Uterine smooth muscle cell (primary cell): ENCODE measurements at places on chromosomes 4 and X. TPM values are rescaled to one million over a fixed set of nuclear protein-coding genes. Genes with fewer than 3 reads are reported as not detected.

Gene GLUD2
- 1.2 and 2.0 TPM in 2 replicates for total RNA-seq

Gene TFE3
- 42.5 and 42.7 TPM in 2 replicates for total RNA-seq

Gene ASB5
- total RNA-seq: 0.33 and 2.2 TPM in 2 replicates

Gene FGF2
- total RNA-seq: 40.9 and 125 TPM in 2 replicates

Gene MAGEA2B
- total RNA-seq: not detected in 2 replicates

Gene CLCN4
- total RNA-seq: 0.62 and 0.77 TPM in 2 replicates

Gene BTK
- total RNA-seq: under 0.01 TPM in 1 of 2 replicates, not detected in the other

Gene SEC31A
- 286 and 368 TPM in 2 replicates for total RNA-seq

Gene TRIM61
- 1.5 and 2.7 TPM in 2 replicates for total RNA-seq

Gene CCKAR
- total RNA-seq: 0.25 TPM in 1 of 2 replicates, not detected in the other

Gene FHIP1A
- 1.4 TPM in 2 replicates for total RNA-seq

Gene TMEM47
- 43.2 and 80.1 TPM in 2 replicates for total RNA-seq

Gene PHOX2B
- not detected in 2 replicates for total RNA-seq

Gene FGF13
- 1.7 and 2.2 TPM in 2 replicates for total RNA-seq

Gene TCEAL6
- not detected in 2 replicates for total RNA-seq

Gene ARHGAP6
- total RNA-seq: 2.7 and 5.2 TPM in 2 replicates

Gene CENPVL2
- total RNA-seq: not detected in 2 replicates

Gene NR3C2
- 0.55 and 1.00 TPM in 2 replicates for total RNA-seq

Gene CCDC110
- 1.3 and 2.0 TPM in 2 replicates for total RNA-seq

Gene MSN
- 256 and 341 TPM in 2 replicates for total RNA-seq

Gene ALAS2
- not detected in 2 replicates for total RNA-seq

Gene S100P
- not detected in 2 replicates for total RNA-seq

Gene FRMPD4
- total RNA-seq: 0.33 and 0.62 TPM in 2 replicates

Gene ZNF630
- total RNA-seq: 1.00 and 1.5 TPM in 2 replicates

Gene LIN54
- total RNA-seq: 18.4 and 31.9 TPM in 2 replicates

Gene FUNDC2
- total RNA-seq: 28.5 and 35.3 TPM in 2 replicates

Gene TLR3
- 1.5 and 1.8 TPM in 2 replicates for total RNA-seq

Gene DNAAF6
- total RNA-seq: not detected in 2 replicates

Gene BOD1L1
- total RNA-seq: 37.4 and 41.6 TPM in 2 replicates

Gene BRS3
- total RNA-seq: not detected in 2 replicates

Gene NSUN7
- total RNA-seq: 0.22 and 1.1 TPM in 2 replicates

Gene OCIAD1
- 82.9 and 89.7 TPM in 2 replicates for total RNA-seq

Gene F8A3
- 2.5 TPM in 1 of 2 replicates, not detected in the other for total RNA-seq

Gene ATP6AP2
- total RNA-seq: 95.8 and 133 TPM in 2 replicates

Gene SH2D1A
- not detected in 2 replicates for total RNA-seq

Gene RTL9
- total RNA-seq: 0.11 and 0.37 TPM in 2 replicates

Gene CPZ
- total RNA-seq: 0.66 and 8.6 TPM in 2 replicates

Gene HAND2
- 22.7 and 26.9 TPM in 2 replicates for total RNA-seq

Gene DUSP9
- 0.11 TPM in 1 of 2 replicates, not detected in the other for total RNA-seq

Gene MAGEC2
- total RNA-seq: not detected in 2 replicates

Gene CLGN
- total RNA-seq: 29.0 and 37.6 TPM in 2 replicates

Gene FABP2
- not detected in 2 replicates for total RNA-seq

Gene STPG2
- total RNA-seq: not detected in 2 replicates

Gene SLC26A1
- not detected in 2 replicates for total RNA-seq

Gene F9
- not detected in 2 replicates for total RNA-seq

Gene SPANXD
- not detected in 2 replicates for total RNA-seq

Gene HMX1
- not detected in 2 replicates for total RNA-seq

Gene IGFBP7
- total RNA-seq: 70.4 and 336 TPM in 2 replicates

Gene CXorf66
- total RNA-seq: not detected in 2 replicates

Gene CFI
- total RNA-seq: 3.0 and 3.7 TPM in 2 replicates

Gene TRAM1L1
- total RNA-seq: 3.2 and 4.6 TPM in 2 replicates

Gene EREG
- 0.11 and 0.12 TPM in 2 replicates for total RNA-seq

Gene USP11
- 50.8 and 53.0 TPM in 2 replicates for total RNA-seq

Gene TRIM75
- not detected in 2 replicates for total RNA-seq

Gene PABPC1L2A
- not detected in 2 replicates for total RNA-seq

Gene FRG2
- not detected in 2 replicates for total RNA-seq
